ENCODE measurements at places on chromosomes 3 and 15.

DNA sequence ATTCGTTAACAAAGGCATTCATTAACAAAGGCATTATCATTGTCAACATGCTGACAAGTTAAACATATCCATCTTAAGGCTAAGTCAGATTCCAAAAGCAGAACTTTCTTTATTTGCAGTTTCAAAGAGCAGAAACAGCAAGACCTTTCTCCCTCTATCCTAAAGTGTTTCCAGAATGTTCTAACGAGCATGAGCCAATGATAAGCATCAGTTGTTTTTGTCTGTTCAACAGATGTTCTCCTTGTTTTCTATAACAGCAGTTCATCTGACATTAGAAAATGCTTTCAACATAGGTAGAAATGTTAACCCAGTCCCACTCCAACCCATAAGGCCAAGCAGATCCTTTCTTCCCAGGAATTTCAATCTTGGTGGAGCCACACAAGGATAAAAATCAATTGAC is 77.6 kb upstream of the POMGNT2 start:
- DNase-seq, result no peak

- DNase-seq, result no peak
Measured at GRCh38 chr15:91480426-91480825, 373.1 kb upstream of the SLCO3A1 start.

DNA sequence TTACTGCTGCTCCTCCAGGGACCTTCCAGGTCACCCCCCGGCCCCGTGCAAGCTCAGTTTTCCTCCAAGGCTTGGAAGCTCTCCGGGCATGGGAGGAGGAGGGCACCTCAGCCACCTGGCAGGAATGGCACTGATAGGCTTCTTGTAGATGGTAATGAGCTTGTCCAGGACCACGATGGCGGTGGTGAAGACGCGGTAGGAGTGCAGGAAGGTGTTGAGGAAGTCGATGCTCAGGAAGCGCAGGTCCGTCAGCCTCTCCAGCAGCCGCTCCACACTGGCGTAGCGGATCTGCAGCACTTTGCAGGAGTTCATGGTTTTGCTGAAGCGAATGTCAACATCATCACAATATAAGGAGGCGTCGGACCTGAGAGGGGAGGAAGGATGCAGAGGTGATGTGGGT is 61.2 kb upstream of the CTSH start:
- DNase-seq, result no peak

- no peak for DNase-seq
Measured at GRCh38 chr3:62114763-62115162, 258.6 kb downstream of the FEZF2 start.

DNA sequence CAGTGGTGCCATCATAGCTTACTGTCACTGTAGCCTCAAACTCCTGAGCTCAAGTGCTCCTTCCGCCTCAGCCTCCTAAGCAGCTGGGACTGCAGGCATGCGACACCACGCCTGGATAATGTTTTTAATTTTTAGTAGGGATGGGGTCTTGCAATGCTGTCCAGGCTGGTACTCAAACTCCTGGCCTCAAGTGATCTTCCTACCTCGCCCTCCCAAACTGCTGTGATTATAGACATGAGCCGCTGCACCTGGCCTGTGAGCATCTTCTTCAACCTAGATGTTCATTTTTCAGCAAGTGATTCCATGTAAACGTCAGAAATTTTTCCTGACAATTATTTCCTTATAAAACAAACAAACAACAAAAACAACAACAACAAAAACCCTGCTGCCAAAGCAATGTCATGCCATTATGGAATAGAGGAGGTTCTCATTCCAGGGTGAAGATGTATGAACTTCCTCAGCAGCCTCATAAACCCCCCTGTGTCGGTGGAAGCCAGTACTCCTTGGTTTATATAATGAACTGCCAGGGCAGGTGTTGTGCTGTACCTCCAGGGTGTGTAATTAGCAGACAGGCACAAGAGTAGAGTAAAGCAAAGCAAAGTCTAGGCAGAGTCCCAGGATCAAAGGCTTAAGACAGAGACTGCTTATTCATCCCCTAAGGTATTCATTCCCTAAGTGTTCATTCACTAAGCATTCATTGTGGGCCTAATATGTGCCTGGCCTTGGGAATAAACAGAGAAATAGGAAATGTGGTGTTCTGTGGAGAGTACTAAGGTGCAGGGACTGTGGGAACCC is 44.6 kb downstream of the NR2C2 start:
- no peak for DNase-seq

DNA sequence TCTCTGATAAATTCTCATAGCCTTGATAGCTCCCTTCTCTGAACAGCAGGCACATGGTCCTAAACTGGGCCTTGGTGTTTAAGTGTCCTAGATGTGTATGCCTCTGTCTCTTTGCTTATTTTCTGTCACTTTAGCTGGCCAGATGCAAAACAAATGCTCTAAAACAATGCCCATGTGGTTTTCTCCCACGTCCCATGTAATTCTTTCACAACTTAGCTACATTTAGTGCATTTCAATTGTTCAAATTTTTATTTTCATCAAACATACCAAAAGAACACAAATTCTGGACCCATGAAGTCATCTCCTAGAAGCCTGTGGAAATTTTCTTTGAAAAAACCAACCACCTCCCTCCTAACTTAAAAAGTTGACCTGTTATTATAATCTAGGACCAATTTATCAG is 491.3 kb upstream of the AGTR1 start:
- DNase-seq, result no peak

DNA sequence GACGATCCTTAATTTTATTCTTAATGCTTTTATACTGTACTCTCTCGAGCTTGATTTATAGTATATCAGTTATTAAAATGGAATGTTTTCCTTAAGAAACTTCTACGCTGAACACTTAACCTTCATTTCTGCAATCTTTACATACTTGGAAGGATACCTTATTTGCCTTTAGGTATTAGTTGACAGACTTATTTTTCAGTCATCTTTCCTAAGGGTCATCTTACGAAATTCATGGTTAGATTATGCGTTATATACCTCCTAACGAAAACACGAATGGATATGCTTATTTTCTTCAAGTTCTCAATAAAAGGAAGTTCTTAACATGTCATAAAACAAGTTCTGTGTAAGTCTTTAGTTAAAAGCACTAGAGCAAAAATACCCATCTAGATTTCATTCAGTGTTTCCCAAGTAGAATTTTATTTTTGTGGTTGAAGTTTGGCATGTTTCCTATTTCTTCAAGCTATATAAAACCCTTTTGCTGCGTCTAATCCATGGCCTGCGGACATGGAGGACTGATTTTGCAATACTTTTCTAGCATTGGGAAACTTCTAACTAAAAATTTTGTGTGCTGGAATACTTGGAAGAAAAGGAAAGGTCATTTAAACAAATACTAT is 231.3 kb downstream of the TP63 start:
- DNase-seq, result no peak

GRCh38 chr3:190059242-190059590 is 61.5 kb downstream of the P3H2 start:
- no peak for DNase-seq

DNA sequence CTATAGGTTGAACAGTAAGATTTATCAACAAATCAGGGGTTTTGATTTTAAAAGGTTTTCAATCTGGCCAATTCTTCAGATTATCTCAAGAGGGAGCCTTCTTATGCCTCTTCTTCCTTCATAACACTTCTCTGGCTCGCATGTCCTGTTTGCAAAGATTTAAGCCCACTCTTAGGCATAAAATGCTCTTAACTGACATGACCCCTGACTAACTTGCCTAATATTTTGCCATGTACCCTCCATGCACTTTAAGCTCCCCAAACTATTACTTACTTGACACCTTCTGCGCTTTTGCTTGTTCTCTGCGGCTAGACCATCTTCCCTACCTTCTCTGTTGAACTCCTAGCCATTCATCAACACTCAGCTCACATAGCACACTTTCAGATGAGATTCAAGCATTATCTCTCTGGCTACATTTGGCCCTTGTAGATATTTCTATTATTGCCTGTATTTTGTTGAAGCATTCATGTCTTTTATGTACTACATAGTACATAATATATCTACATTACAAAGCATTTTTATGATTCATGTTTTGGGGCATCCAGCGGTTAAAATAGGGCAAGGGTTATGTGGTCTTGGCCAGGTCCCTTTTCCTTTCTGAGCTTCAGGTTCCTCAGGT is 1.0 kb upstream of the ARIH1 start:
- DNase-seq, result no peak

Data from activated B cell treated with CpG ODN at 0.5 μM for 24 hours (primary cell).